ENCODE measurements at places on chromosomes 6 and 20.

GRCh38 chr6:5156627-5157026 lies 71.5 kb downstream of the PPP1R3G start:
- no peak for DNase-seq

DNA sequence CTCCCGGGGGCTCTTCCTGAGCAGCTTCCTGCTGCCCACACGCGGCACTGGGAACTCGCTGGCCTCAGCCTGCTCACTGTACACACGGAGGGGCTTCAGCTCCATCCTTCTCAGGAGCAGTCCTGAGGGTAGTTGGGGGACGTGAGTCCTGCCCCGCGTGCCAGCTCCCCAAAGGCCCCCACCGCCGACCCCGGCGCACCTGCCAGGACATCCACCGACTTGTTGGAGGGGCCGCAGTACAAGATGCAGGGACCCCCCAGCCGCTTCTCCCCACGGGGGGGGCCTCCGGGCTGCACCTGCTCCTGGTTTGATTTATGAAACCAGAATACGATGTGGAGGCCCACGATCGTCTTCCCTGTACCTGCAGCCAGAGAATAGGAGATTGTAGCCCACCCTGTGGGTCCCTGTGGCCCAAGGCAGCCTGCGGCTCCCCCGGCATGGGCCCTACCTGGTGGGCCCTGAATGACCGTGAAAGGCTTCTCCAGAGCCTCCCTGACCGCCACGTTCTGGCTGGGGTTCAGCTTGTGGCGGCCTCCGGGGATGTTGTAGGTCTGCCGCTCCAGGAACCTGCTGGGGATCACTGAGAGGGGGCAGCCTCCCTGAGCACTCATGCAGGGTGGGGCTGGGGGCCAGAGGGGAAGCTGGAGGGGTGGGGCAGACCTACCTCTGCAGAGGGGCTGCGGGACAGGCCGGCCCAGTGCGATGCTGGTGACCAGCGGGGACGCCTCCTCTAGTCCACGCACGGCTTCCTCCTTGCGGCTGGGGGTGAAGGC lies 7.9 kb downstream of the FNDC11 start:
- no peak for DNase-seq

GRCh38 chr6:65745614-65746013 lies 38.6 kb upstream of the EYS start:
- DNase-seq: no peak

GRCh38 chr6:22248513-22249308 lies 48.1 kb downstream of the PRL start:
- DNase-seq: no peak
